ENCODE measurements at places on chromosomes 7 and 10. TPM values are rescaled to one million over a fixed set of nuclear protein-coding genes. Genes with fewer than 3 reads are reported as not detected.

DNA sequence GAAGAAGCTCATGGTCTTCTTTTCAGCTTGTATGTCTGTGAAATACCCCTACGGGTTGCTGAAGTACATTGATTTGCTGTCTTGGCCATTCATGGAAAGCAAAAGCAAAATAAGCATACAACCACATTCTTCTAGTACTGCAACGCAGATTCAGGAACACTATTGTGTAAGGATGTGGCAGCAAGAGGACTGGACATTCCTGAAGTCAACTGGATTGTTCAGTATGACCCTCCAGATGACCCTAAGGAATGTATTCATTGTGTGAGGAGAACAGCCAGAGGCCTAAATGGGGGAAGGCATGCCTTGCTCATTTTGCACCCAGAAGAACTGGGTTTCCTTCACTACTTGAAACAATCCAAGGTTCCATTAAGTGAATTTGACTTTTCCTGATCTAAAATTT, 133.4 kb upstream of the ANKRD1 start:
- DNase-seq = no peak

DNA sequence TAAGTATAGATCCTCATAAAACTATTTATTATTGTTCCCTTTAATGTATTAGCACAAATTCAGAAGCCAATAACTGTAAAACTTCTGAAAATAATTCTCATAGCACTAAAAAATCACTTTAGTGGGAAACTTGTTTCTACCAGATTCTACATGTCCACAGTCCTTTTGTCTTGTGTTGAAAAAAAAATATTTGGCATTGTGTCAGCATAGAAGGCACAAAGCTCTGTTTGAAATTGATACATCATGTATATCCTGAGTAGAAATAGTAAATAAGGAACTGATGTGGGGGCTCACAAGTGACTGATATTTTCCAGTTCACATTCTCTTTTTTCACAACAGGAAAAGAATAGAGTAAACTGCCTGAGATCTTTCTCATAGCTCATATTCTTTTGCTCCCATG, 134.6 kb downstream of the GRM3 start:
- no peak for DNase-seq

GRCh38 chr10:132036153-132036886, 29.4 kb upstream of the JAKMIP3 start:
- DNase-seq = no peak

The KCND2 gene
- not detected for total RNA-seq

The PRTFDC1 gene
- total RNA-seq = 0.36 TPM
